Activated CD8-positive, alpha-beta T cell treated with anti-CD3 and anti-CD28 coated beads, Interleukin-2, amount 10 ng/mL, durations not matched to agents 7 days and 5 days (primary cell): ENCODE measurements at places on chromosomes 11 and 22.

DNA sequence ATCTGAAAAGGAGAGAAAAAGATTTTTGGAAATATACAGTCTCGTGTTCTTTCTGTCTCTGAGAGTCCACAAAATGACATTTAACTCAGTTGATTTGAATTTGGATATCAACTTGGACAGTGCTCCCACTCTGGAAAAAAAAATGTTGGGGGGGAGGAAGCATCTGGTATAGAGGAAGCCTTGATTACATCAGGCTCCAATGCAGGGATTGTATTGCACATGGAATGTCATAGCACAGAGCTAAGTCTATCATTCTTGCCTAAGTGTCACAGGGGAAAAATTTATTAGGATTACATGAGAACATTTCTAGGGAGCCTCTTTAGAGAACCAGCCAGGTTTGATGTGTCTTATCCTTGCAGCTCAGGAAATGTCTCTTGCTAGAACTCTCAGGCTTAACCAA, 23.0 kb downstream of the MS4A6A start:
- DNase-seq, result no peak

GRCh38 chr22:44108806-44109385, 71.8 kb upstream of the PARVG start:
- no peak for DNase-seq

DNA sequence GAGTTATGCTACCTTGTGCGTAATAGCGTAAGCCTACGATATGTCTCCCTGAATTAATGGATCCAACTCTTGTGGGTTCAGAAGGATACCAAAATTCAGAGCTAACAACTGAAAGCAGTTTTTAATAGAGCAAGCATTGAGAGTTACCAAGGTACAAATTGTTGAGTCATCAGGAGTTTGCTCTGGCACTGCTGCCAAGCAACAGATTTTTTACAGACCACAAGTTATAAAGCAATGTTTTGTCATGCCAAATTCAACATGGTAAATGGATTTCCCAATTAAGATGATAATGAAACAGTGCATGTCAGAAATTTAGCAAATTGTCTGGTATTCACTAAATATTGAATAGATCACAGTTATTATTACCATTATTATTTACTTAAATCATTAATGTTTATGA, 295.6 kb downstream of the NELL1 start:
- no peak for DNase-seq

DNA sequence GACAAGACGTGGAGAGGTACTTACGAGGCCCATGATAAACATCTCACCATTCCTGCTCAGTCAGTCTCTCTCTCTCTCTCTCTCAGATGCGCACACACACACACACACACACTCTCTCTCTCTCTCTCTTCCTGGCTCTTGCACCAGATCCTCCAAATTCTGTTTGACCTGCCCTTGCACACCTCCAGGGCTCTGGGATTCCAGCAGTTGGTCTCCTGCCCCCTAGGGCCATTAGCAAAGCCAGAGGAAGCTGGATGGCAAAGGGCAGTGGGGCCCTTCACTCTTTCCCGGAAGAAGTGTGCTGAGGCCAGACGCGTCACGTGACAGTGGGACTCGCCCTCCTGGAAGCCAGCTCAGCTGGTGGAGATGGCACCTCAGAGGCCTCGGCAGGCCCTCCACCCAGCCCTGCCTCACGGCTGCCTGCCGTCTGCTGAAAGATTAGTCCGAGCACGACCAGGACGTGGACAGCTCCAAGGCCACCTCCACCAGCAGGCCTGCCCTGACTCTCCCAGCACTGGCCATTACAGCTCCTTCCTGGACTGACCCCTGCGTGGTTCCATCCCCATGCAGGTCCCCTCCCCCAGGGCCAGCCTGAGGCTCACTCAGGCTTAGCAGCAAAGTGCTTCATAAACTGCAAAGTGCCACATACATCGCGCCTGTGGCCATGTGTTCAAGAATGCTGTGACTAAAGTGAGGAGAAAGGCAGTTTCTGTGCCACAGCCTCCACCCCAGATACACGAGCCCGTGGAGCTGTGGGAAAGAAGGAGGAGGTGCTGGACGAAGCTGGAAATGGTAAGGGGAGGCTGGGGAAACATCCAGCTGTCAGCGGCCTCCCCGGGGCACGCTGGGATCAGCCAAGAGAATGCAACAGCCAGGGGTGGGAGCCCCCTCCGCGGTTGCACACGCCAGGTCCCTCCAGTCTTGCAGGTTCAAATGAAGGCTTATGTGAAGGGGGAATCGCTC, 3.7 kb downstream of the PDGFB start:
- peak; percentile 39 for DNase-seq

- DNase-seq, result no peak
Observed at GRCh38 chr22:28769394-28770085, 3.0 kb upstream of the CCDC117 start.

GRCh38 chr22:34847072-34847471, 218.9 kb upstream of the ISX start:
- DNase-seq, result no peak

GRCh38 chr11:110455718-110456117, 26.0 kb downstream of the FDX1 start:
- DNase-seq, result no peak

GRCh38 chr11:74678591-74679512, 52.4 kb downstream of the CHRDL2 start:
- DNase-seq, result no peak

DNA sequence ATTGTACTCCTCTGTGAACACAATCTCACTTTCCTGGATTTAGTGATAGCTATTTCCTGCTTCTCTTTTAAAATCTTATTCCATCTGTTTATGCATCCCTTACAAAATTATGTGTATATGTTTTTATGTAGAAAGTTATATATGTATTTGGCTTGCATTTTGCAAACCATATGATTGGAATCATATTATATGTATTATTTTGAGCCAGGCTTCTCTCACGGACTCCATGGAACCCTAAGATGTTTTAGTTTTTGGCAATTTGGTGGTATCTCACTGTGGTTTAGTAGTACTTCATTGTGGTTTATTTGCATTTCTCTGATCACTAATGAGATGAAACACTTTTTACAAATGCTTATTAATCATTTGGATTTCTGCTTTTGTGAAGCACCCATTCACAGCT, 507.3 kb upstream of the KIRREL3 start:
- no peak for DNase-seq

- no peak for DNase-seq
Observed at GRCh38 chr11:93051186-93051585, 81.7 kb downstream of the MTNR1B start.

- DNase-seq, result no peak
Observed at GRCh38 chr11:77416357-77416756, 57.5 kb downstream of the PAK1 start.

DNA sequence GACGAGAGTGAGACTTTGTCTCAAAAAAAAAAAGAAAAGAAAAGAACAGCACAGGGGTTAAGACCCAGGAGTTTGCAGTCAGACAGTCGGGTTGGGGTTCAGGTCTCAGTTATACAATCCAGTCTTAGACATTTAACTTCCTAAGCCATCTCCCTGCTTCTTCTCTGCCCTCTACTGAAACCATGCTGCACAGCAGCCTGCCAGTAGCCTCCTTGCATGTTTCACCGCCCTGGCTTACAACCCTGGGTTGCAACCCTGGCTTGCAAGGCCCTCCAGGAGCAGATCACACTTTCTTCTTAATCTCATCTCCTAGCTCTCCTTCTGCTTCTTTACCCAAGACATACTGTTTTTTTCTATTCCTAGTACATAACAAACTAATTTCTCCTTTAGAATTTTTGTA, 5.9 kb upstream of the B3GAT3 start:
- no peak for DNase-seq

DNA sequence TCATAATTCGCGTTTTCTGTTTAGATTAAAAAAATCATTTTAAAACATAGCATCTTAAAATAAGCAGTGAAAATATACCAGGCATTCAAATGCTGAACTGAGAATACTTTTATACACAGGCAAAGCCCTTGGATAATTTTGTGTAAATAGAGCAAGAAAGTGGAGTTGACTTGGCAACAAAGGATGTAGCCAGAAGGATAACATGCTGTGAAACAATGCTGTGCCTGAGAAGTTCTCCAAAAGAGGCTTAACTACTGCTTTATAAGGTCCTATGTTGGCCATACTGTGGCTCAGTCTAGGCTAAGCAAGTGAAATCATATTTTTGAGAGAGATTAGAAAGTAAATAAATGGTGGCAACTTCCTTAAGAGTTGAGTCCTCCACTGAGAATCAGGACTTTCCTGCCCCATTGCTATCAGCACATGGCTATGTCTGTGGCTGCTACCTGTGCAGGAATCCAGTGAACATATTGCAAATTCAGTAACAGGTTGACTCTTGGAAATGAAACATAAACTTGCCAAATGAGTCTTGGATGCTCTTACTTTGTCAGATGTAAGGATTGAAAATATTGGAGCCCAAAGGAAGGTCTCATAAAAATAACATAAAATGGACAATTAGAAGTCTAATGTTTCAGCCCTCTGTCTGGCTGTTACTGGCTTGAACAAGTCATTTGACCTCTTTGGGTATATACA, 448.9 kb downstream of the LRRC4C start:
- no peak for DNase-seq

- DNase-seq, result peak; percentile 85
Observed at GRCh38 chr11:66328302-66329144, 7.7 kb downstream of the RIN1 start.

- DNase-seq, result peak; percentile 82
Observed at GRCh38 chr22:22818861-22819855, 68.5 kb upstream of the IGLL5 start.

- no peak for DNase-seq
Observed at GRCh38 chr22:44272401-44272771, 40.4 kb downstream of the SHISAL1 start.

DNA sequence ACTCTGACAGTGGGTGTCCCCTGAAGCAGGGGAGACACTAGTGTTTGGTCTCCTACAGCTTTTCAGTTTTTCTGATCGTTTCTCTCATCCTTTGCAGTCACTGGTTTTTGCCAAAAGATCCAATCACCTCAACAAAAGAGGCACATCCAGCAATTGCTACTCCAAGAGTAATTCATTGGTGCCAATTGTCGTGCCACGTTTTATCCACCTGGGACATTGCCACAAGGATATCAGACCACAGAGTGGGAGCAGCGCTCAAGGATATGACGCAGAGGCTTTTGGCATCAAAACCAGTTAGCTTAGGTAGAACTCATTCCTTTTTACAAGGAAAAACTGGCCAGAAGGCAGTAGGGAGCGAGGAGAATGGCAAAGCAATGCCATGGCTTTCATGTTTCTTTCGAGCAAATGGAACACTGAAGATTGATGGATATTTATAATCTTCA, 40.9 kb upstream of the BLID start:
- no peak for DNase-seq

- no peak for DNase-seq
Observed at GRCh38 chr11:132405728-132406127, 1035.3 kb downstream of the NTM start.

DNA sequence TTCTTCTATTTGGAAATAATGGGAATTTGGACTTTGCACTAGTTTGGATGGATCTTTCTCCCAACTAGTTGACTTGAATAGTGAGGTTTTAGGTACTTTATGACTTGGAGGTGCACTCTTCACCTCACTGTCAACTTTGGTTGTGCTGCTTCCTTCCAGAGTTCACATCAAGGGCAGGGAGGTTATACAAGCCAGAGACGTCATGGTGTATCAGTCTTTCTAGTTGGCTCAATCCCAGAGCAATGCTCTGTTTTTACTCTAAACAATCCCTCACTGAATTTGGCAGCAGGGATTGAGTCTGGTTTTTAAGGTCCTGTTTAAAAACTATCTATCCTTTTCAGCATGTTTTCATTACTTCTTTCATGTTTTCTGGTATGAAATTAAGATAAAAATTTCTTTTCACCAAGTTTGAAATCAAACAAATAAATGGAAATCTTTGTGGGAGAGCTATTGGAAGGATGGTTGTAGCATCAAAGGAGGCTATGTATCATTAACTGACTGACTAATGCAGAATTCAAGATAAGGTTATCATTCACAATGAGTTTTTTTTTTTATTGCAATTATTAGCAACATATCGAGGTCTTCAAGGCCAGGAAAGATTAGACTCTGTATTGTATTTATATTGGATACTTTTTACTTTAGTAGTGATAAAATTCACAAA, 28.0 kb upstream of the ZBED5 start:
- no peak for DNase-seq

GRCh38 chr11:47617417-47617809, 23.2 kb upstream of the C1QTNF4 start:
- no peak for DNase-seq

DNA sequence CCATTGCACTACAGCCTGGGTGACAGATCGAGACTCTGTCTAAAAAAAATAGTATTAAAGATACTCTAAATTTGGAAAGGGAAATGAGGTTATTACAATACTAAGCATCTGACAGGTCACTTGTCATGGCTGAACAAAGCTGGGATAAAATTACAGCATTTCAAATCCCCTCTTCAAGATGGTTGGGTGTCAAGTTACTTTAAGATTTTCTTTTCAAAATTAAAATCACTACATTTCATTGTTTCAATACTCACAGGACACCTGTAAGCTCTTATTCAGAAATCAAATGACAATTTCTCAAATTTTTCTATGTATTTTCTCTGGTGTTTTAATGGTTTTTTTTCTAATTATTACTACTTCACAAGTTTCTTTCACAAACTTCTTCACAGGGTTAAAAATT, 5.7 kb downstream of the TAF1D start:
- DNase-seq, result no peak

DNA sequence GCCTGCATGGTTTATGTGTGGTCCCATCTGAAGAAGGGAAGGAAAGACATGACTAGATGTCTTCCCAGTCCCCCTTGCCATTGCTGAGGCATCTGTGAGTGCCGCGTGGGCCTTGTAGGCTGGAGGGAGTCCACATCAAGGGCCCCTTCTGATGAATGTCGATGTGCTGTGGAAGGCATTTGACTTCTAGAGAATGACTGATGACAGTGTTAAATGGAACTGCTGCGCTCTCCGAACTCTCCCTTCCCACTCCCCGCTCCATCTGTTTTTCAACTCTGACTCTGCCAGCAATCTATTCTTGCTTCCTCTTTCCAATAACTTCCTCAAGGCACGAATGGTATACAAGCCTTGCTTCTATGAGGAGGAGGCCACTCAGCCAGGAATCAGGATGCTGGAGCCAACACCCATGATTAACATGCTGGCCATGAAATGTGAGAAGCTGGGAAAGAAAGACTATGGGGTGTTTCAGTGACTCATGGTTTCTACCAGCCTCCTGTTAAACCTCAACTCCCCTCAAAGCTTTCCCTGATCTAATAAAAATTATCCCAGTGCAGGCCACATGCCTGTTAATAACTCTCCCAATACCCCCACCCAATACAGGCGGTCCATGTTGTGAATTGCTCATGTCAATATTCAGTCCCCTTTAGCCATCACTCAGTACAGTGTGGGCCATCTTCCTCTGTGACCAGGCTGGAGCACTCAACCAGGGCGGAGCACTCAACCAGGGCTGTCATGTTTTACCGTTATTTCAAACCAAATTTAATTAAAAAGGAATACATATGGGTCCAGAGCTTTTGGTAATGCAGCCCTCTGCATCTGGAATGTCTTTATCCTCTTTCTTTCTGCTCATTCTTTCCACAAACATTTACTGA, 46.4 kb upstream of the TBCEL start:
- DNase-seq, result no peak
